Aorta (tissue), 5 donors: ENCODE measurements at places on chromosomes 5 and 9. TPM values are rescaled to one million over a fixed set of nuclear protein-coding genes. Genes with fewer than 3 reads are reported as not detected.

The SECISBP2 gene
- 49.0 TPM for total RNA-seq

The SEMA4D gene
- total RNA-seq = 24.7 TPM

The FOXD1 gene
- 9.9 TPM for total RNA-seq

The SPATA31C2 gene
- not detected for total RNA-seq

The KIF4B gene
- 0.06 TPM for total RNA-seq

The GABBR2 gene
- total RNA-seq = not detected

The ENTPD2 gene
- 1.7 TPM for total RNA-seq

The TMEM232 gene
- total RNA-seq = 1.7 TPM
